ENCODE measurements at places on chromosomes 12 and 14.

DNA sequence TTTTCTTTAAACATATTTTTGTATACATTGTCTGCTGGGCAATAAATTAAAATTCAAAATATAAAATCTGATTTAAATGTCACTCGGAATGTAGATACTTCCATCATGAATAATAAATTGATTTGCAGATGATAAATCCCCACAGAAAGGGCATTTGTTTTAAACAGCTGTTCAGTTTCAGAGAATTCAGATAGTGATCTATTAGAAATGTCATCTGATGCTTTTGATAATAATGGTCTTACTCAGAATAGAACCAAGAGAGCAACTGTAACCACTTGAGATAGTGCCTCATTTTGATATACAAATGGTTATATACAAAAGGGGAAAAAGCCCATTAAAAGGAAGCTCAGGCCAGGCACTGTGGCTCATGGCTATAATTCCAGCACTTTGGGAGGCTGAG is 43.4 kb downstream of the CDK17 start:
- no peaks in the 10 kb centered on the region for H3K36me3 ChIP-seq
- H3K4me3 ChIP-seq = no peak overlapping the region
- H3K27me3 ChIP-seq = no peaks in the 10 kb centered on the region
- DNase-seq = no peak
- H3K4me1 ChIP-seq = peaks cover 5% of the 10 kb centered on the region

GRCh38 chr14:31596342-31597095 is 35.3 kb downstream of the NUBPL start:
- DNase-seq = no peak
- H3K27ac ChIP-seq = no peak overlapping the region
- H3K27me3 ChIP-seq = no peaks in the 10 kb centered on the region
- no peaks in the 10 kb centered on the region for H3K4me1 ChIP-seq
- H3K36me3 ChIP-seq = no peaks in the 10 kb centered on the region

DNA sequence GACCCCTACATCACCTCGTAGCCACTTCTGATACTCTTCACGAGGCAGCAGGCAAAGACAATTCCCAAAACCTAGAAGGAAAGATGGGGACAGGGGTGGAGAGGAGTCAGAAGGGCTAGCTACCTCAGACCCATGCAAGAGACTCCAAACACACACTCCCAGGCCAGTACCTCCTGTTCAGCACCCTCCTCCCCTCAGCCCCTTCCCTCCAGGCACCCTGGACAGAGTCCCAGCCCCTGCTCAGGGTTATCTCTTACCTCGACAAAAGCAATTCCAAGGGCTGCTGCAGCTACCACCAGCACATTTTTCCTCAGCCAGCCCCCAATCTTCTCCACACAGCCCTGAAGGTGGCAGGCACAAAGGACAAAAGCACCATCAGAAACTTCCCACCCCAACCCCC is 3.3 kb downstream of the CD63 start:
- peaks cover 10% of the 10 kb centered on the region for H3K36me3 ChIP-seq
- no peak overlapping the region for H3K4me3 ChIP-seq
- no peaks in the 10 kb centered on the region for H3K27me3 ChIP-seq

GRCh38 chr14:74568911-74569310 is 43.1 kb downstream of the LTBP2 start:
- H3K36me3 ChIP-seq = no peaks in the 10 kb centered on the region
- no peak overlapping the region for H3K27ac ChIP-seq
- H3K4me3 ChIP-seq = no peak overlapping the region
- H3K4me1 ChIP-seq = peaks cover 26% of the 10 kb centered on the region
